ENCODE measurements at places on chromosomes 5 and 9.

DNA sequence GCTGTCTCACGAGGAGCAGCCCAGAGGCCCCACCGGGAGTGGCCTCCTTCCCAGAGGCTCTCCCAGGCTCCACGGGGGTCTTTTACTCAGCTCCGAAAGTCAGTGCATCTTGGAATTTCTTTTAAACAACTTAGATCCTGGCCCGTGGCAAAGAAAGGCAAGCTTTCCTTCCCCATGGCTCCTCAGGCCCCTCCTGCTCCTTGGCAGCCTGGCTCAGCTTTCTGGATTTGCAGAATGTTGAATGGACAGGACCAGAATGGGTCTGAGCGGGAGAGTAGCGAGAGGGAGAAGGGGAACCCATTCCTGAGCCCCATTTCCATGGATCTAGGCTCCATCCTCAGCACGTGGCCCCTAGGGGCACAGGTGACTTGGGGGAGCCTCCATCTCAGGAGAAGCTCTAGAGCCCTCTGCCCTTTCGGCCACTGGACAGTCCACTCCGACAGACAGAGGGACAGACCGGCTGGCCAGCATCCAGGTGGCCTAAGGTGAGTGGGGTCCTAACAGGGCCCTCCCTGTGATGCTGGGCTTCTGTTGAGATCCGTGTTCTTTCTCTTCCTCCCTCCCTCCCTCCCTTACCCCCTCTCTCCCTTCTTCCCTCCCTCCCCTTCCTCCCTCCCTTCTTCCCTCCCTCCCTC lies 173.9 kb upstream of the PPP1R26 start:
- no peak for DNase-seq

DNA sequence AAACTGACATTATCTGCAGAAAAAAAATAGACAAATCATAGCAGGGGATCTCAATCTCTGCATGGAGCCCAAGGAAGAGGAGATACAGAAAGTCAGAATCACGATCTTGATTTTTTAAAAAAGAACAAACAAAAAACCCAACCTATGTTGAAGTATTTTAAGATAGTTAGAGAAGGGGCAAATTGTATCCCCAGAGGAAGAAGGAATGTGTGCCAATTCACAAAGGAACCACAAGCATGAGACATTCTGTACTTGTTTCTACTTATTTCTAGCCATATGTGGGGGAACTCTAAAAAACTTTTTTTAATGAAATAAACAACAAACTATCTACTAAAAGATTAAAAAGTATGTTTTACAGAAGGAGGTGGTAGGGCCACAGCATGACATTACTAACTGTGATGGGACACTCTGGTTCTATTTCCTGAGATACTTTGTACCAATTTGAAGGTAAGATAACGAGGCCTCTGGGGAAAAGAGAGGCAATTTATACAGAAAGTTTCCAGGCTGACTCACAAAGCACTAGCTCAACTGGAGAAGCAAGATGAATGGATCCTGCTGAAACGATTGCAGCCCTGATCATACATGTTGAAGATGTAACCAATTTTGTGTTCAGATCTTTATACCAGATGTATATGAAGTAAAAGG lies 22.5 kb downstream of the RANBP3L start:
- no peak for DNase-seq

GRCh38 chr5:163915481-163915961 lies 410.1 kb downstream of the MAT2B start:
- DNase-seq, result no peak

- no peak for DNase-seq
These were observed 113.3 kb downstream of the MAPKAP1 start for GRCh38 chr9:125593581-125594222.

DNA sequence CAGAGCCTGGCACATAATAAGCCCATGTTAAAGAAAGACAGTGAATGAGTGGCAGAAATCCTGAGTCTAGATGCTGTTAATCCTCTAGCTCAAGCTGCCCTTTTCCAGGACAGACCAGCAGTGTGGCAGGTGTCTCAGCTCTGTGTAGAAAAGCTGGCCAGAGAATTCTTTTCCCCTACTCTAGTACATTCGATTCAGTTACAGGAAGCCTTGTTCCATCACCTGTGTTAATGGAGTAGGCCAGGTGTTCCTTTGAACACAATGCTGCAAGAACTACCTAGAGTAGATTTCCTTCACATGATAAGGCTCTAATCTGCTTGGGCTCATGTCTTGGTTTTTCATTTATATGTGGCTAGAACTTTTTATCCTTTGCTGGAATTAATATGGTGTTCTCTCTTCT lies 52.5 kb downstream of the NUP214 start:
- no peak for DNase-seq

DNA sequence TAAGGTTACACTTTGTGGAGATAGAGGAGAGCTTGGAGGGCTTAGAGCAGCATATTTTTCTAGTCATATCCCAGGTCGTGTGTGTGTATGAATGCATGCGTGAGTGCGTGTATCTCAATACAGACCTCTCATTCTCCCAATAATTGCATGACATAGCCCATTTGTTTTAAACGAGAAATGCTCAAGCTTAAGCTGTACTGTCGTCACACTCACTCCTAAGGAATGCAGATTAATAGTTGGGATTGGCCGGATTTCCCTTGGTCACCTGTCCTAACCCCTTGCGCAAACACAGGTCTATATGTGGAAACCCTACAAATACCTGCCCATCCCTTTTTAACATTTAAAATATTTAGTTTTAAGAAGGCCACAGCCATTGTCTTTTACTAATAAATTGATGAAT lies 165.8 kb downstream of the SEMA5A start:
- no peak for DNase-seq

GRCh38 chr9:87840134-87840533 lies 42.5 kb upstream of the SPATA31E1 start:
- no peak for DNase-seq

- no peak for DNase-seq
These were observed 1696.0 kb upstream of the CDH9 start for GRCh38 chr5:28734396-28734795.

GRCh38 chr5:99076723-99077640 lies 148.2 kb upstream of the CHD1 start:
- no peak for DNase-seq

- DNase-seq, result no peak
These were observed 21.7 kb upstream of the SPINK7 start for GRCh38 chr5:148290271-148291195.
